ENCODE measurements at places on chromosomes 2 and 18.

- DNase-seq, result no peak
Observed at GRCh38 chr2:57796527-57796926, 250.1 kb upstream of the VRK2 start.

- DNase-seq, result peak; percentile 83
Observed at GRCh38 chr2:157418239-157418641, 25.6 kb downstream of the CYTIP start.

DNA sequence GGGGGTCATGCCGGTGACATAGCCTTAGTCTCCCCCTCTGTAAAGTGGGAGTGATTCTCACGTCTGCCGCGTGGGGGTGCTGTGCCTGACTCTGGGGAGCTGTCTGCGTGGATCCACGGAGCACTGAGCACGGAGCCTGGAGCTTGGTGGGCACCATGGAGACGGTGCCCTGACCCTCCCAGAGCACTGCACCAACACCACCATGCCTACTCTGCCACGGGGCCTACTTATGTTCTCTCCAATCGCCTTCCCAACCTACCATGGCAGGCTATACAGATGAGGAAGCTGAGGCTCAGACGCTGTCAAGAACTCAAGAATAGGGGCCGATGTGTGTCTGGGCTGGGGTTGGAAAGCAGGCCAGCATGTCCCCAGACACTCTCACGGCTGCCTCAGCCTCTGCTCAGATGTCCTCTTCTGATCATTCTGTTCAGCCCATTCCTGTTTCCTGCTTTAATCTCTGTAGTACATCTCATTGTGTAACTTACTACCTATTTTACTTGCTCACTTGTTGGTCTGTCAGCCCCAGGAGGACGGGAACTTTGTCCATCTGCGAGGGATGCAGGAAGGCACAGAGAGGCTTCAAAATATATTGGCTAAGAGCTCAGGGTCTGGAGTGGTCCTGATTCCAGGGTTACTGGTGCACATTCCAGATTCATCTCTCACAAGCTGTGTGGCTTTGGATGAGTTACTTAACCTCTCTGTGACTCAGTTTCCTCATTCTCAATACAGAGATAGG lies 168.1 kb upstream of the HS6ST1 start:
- no peak for DNase-seq

DNA sequence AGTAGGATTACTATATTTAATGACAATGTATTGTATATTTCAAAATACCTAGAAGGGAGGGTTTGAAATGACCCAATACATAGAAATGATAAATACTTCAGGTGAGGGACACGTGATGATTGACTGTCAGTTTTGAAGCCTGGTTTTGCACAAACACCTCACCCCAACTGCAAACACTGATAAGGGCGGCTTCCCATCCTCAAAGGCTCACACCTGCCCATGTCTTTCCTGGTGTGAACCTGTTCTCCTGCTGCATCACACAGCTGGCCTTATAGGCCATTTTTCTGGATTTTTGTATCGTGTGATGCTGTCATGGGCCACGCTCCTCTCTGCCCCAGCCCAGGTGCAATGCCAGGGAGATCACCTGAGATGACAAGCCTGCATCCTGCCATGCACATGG lies 166.5 kb upstream of the NCK2 start:
- no peak for DNase-seq

DNA sequence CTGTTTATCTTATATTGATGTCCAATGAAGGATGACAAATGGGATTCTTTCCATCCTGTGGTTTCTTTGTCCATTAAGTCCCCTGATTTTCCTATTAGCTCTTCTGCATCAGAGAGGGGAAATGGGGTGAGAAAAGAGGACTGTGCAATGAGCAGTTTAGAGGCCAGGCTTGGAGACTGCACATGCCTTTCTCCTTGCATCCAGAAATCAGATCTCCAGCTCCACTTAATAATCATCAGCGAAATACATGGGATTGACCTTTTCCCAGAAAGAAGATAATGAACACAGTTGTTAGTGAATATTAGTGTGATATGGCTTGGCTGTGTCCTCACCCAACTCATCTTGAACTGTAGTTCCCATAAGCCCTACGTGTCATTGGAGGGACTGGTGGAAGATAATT lies 697.4 kb downstream of the CBLN2 start:
- no peak for DNase-seq

DNA sequence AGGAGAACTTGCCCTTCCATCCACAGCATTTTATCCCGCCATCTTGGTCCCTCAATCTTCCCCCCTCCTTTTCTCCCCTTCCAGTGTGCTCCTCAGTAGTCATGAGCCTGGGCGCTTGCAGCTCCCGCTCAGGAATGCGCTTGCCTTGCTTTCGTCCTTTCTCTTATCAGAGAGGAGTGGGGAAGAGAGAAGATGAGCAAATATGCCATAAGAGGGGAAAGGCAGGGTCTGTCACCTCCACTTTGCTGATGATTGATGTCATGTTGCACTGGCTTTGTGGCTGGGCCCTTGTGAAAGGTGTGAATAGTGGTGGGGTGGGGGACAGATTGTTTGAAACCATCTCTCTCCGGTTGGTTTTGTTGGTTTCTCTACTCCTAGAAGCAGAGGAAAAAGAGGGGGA lies 569.3 kb downstream of the TNS1 start:
- DNase-seq, result no peak

DNA sequence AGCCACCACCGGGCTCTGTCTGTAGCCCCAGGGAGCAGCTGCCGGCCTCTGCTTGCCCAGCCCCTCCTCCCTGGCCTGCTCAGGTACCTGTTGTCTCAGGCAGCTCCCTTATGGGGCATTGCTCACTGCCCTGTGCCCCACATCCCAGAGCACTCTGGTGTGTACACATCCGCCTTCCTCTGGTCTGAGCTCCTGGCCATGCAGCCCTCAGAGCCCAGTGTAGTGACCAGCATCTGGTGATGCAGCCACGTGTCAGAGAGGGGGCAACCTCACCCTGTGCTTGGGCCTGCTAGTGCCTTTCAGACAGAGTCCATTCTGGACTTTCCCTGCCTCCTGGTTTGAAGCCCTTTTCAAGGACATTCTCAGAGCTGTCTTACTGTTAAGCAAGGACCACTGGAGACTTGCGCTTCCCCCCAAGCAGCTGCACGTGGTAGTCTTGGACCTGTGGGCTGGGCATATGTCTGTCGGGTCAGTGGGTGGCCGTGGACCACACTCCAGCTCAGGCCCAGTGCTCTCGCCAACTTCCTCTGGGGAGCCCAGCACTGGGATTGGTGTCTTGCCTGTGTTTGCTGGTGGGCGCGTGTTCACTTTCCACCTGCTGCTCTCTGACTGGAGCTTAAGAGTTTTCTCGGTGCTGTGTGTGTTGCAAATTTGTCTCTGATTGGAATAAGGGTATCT lies 30.7 kb downstream of the DGKD start:
- no peak for DNase-seq

DNA sequence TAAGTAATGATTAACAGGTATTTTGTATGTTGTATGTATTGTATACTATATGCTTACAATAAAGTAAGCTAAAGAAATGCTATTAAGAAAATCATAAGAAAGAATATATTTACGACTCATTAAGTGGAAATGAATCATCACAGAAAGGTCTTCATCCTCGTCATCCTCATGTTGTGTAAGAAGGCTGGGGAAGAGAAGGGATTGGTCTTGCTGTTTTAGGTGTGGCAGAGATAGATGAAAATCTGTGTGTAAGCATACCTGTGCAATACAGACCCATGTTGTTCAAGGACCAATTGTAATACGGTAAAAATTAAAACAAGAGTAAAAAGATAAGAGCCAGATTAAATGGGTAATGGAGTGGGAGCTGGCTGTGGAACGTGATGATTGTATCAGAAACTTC lies 16.6 kb downstream of the SLC35F5 start:
- DNase-seq, result no peak

DNA sequence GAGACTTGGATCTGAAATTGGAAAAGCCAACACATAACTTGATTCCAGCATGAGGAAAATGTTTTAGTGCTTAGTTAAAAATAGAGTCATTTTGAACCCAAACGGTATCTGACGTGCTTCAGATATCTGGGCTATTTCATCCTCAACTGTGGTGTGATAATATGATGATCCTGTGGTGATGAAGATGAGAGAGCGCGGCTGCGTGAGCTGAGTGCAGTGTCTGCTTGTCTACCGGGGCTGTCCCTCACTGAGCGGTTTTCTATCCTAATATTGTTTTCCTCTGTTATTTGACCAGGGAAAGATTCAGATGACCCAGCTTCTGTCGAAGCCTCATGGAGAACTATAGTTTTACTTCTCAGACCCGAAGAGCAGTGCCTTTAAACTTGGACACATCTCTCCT lies 5.8 kb downstream of the TWIST2 start:
- no peak for DNase-seq

DNA sequence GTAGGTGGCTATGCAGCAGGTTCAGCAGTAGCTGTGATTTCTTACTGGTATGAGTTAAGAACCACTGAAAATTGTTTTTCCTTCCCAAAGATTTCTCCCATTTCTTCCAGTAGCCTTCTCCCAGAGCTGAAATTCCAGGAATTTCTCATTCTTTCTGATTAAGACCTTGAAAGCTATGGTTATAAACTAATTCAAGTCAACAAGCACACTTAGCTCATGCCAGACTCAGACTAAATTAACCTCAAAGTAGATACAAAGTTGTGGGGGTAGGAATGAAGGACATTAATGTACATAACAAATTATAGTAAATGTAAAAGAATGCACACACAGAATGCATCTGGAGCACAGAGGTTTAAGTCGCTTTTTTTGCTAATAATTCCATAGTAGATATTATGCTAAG lies 103.6 kb upstream of the SOX11 start:
- DNase-seq, result no peak

DNA sequence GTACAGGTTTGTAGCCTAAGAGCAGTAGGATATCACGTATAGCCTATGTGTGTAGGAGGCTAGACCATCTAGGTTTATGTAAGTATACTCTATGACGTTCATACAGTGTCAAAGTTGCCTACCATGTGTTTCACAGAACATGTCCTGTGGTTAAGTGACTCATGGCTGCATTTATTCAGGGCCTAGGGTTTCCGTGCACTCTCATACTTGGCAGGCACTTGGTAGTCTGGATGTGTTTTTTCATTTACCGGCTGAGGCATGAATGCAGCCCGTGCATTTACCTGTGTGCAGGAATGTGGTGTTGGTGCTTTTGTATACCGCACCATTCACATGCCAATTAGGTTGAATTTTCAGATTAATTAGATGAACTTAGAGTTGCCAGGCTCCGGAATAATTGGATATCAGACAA lies 43.4 kb downstream of the MYL12B start:
- peak; percentile 73 for DNase-seq

DNA sequence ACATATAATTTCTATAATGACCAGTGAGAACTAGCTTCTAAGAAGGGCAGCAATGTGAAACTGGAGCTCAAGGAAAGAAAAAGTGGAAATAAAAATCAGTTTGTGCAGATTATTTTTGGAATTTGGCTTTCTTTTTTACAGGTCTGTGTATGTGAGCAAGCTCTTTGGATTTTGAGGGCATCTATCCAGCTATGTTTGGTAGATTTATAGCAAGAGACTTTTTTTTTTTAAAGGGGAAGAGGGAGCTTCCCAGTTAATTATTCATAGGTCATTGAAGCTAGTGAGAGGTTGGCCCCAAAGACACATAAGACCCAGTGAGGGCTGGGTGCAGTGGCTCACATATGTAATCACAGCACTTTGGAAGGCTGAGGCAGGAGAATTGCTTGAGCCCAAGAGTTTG lies 24.0 kb upstream of the COLEC12 start:
- DNase-seq, result no peak

- no peak for DNase-seq
Observed at GRCh38 chr2:109726379-109727270, 67.5 kb upstream of the RGPD5 start.

DNA sequence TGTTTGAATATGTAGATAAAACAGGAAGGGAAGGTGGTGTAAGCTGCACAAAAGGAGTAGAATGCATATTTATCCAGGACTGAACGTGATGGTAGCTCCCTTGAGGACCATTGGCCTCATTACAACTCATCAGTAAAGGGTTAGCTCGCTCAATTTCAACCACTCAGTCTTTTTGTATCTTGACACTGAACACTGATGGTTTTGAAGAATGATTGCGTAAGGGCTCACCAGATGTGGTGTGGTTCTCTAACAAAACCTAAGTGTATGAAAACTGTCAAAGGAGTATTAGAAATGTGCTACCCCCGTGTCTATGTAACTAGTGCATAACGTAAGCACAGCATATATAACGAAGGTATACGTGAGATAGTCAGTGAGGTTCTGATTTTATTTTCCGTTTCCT lies 272.4 kb upstream of the THSD7B start:
- no peak for DNase-seq

- DNase-seq, result no peak
Observed at GRCh38 chr2:231037202-231037730, at the start of gene C2orf72. Gene C2orf72, plus strand, starts transcription at chr2:231037523. Its CDS starts 43 bp downstream, at chr2:231037566.

- DNase-seq, result no peak
Observed at GRCh38 chr2:232229911-232230310, 148.6 kb upstream of the ALPP start.

- no peak for DNase-seq
Observed at GRCh38 chr2:218839430-218839829, 7.8 kb upstream of the PRKAG3 start.

- no peak for DNase-seq
Observed at GRCh38 chr2:237411683-237412423, 2.1 kb downstream of the COL6A3 start.

- no peak for DNase-seq
Observed at GRCh38 chr2:210167227-210167626, 4.0 kb downstream of the KANSL1L start.

- DNase-seq, result no peak
Observed at GRCh38 chr2:159614534-159615366, 1.6 kb downstream of the BAZ2B start.

GRCh38 chr2:34545486-34546136 lies 946.5 kb upstream of the FAM98A start:
- DNase-seq, result no peak

- DNase-seq, result no peak
Observed at GRCh38 chr18:62324181-62324828, 805 bp upstream of the TNFRSF11A start.

GRCh38 chr2:153509133-153509532 lies 30.6 kb upstream of the RPRM start:
- DNase-seq, result no peak

DNA sequence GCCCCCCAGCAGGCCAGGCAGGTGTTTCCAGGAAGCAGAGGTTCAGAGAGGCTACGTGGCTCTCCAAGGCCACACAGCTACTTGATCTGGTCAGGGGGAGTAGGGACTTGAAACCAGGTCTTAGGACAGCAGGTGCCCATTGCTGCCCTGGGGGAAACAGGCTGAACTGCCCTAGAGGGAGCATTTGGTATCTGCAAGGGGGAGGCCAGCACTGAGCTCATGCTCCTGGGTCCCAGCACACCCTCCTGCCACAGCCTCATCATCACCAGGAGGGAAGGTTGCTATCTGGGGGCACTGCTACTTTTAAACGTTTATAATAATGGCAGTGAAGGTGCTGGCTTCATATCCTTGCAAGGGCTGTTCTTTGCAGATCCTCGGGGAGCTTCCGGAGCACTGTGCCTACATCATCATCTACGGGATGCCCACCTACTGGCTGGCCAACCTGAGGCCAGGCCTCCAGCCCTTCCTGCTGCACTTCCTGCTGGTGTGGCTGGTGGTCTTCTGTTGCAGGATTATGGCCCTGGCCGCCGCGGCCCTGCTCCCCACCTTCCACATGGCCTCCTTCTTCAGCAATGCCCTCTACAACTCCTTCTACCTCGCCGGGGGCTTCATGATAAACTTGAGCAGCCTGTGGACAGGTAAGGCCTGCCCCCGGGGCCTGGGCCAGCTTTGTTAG lies 36.1 kb downstream of the ABCG8 start:
- DNase-seq, result no peak

All from central memory CD4-positive, alpha-beta T cell (primary cell).